Astrocyte of the hippocampus (primary cell): ENCODE measurements at places on chromosomes 1 and 21.

GRCh38 chr1:53077599-53077965 is 15.6 kb downstream of the PODN start:
- DNase-seq: no peak

- peak; percentile 85 for DNase-seq
Observed at GRCh38 chr1:28129150-28129549, 40.7 kb upstream of the EYA3 start.

DNA sequence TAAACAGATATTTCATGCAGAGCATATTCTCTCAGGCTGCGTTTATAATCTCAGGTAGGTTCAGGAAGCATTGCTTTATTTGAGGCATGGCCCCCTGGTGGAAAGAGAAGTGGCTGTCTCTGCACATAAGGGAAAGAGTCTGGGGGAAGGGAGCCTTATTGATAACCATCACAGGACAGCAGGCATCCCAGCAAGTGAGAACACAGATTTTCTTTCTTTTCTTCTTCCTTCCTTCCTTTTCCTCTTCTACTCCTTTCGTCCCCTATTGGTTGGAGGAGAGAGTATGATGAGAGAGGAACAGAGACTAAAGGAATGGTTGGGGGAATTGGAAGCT is 21.9 kb downstream of the TSNAX start:
- no peak for DNase-seq

DNA sequence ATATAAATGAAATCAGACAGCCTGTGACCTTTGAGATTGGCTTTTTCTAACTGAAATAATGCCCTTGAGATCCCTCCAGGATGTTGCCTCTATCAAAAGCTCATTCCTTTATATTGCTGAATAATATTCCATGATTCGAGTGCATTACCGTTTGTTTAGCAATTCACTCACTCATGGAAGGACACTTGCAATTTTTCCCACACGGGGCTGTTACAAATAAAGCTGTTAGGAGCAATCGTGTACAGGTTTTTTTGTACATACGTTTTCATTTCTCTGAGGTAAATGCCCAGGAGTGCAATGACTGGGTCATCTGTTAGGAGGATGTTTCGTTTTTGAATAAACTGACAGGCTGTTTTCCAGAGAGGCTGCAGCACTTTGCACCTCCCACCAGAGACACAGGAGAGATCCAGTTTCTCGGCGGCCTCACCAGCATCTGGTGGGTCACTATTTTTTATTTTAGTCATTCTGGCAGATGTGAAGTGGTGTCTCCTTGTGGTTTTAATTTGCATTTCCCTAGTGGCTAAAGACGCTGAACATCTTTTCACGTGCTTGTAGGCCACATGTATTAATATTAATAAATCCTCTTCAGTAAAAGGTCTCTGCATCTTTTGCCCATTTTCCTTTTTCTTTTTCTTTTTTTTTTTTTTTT is 11.0 kb downstream of the PRDM15 start:
- no peak for DNase-seq

DNA sequence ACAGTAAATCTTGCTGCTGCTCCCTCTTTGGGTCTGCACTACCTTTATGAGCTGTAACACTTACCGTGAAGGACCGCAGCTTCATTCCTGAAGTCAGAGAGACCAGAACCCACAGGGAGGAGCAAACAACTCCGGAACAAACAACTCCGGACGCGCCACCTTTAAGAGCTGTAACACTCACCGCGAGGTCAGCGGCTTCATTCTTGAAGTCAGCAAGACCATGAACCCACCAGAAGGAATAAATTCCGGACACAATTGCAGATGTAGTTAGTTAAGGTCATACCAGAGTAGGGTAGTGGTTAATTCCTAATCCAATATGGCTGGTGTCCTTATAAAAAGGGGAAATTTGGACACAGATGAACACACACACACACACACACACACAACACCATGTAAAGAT is 37.7 kb downstream of the VTCN1 start:
- no peak for DNase-seq
